ENCODE measurements at places on chromosomes 4 and X.

GRCh38 chr4:7506572-7506971 is 71.8 kb upstream of the PSAPL1 start:
- no peak for DNase-seq

DNA sequence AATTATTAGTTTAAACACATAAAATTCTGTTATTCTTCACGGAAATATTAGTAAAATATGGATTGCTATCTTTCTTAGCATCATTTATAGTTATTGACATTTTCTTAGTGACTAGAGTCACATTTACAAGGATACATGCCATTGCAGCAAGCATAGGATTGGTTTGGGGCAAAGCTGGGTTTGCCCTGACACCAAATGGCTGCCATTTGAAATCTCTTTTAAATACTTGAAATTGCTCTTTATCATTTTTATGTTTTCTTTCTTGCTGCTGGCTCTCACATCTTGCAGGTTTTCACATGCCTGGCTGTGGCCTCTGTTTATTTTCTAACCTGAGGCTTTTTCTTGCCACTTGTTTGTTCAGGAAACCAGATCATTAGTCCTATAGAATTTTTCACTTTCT is 39.9 kb downstream of the EGF start:
- DNase-seq = no peak

DNA sequence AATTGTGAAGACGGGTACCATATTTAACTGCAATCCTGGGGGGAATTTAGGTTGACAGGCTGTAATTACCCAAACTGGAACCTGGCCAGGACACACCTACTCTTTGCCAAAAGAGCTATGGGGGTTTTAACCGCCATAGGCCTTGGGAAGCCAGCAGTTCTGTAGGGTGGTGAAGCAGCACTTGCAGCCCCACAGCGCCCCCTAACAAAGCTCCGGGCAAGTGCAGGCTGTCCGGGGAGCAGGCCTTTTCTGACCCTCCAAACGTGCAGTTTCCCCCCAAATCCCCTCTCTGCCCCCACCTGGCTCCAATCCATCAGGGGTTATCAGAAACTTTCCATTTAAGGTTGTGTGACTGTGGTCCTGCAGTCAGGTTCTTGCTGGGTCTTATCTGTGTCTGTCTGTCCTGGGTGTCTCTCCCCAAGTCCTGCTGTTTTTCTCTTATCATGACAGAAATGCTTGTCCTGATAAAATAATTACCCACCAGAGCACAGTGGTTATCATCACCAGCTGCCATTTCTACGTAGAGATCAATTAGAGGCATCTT is 350.9 kb downstream of the MID1IP1 start:
- DNase-seq = peak; percentile 45

GRCh38 chr4:106671716-106672115 is 303.1 kb upstream of the GIMD1 start:
- no peak for DNase-seq

- DNase-seq = no peak
Observed at GRCh38 chr4:52550186-52550585, 108.9 kb downstream of the USP46 start.

- no peak for DNase-seq
Observed at GRCh38 chr4:628821-629635, 3.7 kb downstream of the PDE6B start.

All from activated CD8-positive, alpha-beta T cell treated with anti-CD3 and anti-CD28 coated beads, Interleukin-2, amount 10 ng/mL, durations not matched to agents 7 days and 5 days (primary cell).